Erythroblast (primary cell): ENCODE measurements at places on chromosomes 6 and 20.

- no peak for DNase-seq
These were observed 31.1 kb downstream of the TFAP2B start for GRCh38 chr6:50849796-50850180.

DNA sequence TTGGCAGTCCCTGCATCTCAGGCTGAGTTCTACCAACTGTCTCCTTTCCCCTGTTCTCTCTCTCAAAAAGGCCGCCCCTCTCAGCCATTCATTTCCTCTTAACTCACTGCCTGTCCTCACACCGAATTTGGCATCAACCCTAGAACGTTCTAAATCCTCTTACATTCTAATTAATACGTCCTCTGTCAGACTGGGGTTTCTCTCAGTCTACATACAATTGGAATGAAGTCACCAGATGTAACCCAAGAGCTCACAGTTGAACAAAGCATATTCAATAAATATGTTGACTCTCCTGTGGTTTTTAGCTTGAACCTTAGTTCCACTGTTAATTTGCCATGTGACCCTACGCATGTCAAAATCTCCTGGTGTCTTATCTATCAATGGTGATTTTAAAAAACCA is 269.6 kb downstream of the CLIC5 start:
- DNase-seq: no peak

GRCh38 chr20:37911838-37912281 is 8.9 kb downstream of the VSTM2L start:
- DNase-seq: no peak

DNA sequence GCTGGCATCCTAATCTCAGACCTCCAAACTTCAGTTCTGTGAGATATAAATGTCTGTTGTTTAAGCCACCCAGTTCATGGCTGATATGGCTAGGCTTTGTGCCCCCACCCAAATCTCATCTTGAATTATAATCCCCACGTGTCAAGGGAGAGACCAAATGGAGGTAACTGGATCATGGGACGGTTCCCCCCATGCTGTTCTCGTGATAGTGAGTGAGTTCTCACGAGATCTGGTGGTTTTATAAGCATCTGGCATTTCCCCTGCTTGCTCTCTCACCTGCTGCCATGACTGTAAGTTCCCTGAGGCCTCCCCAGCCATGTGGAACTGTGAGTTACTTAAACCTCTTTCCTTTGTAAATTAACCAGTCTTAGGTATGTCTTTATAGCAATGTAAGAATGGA is 56.7 kb downstream of the KIAA0319 start:
- DNase-seq: no peak

GRCh38 chr6:52210227-52210626 is 24.1 kb downstream of the IL17A start:
- no peak for DNase-seq

DNA sequence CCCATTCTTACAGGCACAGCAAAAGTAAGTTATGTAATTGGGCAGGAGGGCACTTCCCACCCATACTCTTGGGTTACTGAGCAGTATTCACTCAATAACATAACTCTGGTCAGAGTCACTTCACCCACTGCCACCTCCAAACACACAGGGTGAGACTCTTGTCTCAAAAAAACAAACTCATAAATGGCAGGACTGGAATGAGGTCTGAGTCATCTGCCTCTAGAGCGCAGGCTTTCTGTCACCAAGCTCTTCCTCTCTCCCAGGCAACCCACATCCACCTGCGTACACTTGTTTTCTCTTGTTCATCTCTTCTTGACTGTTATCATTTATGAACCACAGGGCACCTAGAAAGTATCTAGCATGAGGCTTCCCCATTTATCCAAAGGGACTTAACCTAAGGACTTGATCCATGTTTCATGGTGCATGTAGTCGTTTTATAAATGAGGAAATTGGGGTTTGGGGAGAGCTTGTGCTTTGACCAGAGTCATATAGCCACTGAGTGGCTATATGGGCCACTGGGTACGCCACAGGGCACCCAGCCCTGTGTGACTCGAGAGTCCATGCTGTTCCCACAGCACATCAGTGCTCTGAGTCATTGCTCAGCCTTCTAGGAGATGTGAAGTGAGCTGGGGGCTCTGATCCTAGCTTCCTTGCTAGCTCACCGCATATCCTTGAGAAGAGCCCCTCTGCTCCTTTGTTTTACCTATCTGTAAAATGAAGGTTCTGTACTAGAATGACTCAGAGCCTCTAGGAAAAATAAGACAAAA is 22.4 kb downstream of the C20orf173 start:
- DNase-seq: no peak

GRCh38 chr6:22476811-22477390 is 92.5 kb upstream of the HDGFL1 start:
- DNase-seq: no peak

DNA sequence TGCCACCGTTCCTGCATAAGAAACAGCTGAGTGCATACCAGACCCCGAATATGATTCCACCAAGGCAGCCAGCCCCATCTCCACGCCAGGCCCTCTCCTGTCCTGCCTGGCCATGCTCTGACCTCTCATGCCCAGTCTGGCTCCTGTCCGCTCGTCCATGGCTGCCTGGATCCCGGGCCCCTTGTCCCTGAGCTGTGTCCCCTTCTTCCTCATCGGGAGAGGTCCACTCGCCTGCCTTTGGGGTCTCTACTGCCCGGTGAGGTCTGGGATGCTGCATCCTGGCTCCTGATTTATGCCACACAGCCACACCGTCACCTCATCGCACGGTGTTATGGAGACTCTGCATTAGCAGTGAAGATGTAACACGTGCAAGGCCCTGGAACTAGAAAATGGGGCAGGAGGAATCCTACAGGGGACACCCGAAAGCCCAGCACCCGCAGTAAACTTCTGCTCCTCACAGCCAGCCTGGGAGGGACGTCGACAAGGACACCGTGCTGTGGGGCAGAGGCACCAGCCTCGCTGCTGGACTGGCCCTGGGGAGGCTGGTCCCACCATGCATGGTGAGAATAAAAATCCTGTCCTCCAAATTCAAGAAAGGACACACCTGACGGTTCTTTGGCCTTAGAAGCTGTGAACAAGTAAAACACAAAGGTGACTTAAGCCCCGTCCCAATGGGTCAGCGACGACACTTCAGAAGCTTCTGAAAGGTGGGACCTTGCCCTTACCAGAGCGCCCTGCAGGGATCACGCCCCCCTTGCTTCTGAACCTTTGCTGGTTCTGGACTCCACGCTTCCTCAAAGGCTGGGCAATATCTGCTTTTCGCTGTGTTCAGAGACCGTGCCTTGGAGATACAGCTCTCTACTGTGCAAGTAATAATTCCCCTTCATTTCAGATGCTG is 103.0 kb downstream of the DLL1 start:
- no peak for DNase-seq

DNA sequence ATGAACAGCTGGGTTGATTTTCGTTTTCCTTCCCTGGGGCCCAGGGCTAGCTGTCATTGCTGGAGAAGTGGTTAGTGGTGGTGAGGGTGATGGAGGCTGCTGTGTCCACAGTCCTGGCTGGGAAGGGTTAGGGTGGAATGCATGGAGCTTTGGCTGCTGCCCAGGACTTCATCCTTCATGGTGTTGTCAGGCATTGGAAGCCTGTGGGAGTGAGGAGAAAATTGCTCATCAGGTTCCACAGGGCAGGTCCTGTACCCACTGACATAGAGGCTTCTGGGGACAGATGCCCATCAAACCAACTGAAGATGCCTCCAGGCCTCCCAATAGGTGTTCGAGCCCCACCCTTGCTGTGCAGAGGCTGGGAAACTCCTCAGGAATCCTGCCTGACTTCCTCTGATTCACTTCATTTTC is 262.4 kb upstream of the SUPT3H start:
- DNase-seq: no peak
